Fibroblast of skin of abdomen (primary cell): ENCODE measurements at places on chromosomes 16 and 17.

DNA sequence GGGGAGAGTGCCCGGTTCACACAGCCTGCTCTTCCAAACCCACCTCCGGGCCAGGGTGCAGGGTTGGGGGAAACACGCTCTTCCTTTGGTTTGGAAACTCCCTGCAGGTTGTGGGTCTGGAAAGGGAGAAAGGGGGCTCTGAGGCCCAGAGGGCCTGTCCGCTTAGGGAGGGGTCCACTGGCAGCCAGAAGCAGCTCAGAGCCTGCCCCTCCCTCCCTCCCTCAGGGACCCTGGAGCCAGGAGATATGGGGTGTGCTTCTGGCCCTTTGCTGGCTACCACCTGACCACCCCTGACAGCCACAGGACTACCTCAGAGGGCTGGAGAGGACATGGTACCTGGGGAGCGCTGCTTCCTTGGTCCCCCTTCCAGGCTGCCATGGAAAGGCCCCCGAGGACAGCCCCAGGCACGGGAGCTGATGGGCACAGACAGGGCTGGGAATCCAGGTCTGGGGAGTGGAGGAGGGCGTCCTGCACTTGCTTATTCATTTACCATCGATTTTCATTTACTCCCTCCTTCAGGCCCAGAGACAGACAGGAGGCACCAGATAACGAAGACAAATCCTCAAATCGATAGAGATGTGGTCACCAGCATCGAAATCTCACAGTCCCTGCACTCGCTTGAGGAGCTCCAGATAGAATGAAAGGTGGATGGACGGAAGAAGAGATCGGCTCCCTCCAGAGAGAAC, 48.4 kb upstream of the DOC2B start:
- no peak for DNase-seq

GRCh38 chr17:34230342-34230741, 24.7 kb upstream of the CCL2 start:
- no peak for DNase-seq

DNA sequence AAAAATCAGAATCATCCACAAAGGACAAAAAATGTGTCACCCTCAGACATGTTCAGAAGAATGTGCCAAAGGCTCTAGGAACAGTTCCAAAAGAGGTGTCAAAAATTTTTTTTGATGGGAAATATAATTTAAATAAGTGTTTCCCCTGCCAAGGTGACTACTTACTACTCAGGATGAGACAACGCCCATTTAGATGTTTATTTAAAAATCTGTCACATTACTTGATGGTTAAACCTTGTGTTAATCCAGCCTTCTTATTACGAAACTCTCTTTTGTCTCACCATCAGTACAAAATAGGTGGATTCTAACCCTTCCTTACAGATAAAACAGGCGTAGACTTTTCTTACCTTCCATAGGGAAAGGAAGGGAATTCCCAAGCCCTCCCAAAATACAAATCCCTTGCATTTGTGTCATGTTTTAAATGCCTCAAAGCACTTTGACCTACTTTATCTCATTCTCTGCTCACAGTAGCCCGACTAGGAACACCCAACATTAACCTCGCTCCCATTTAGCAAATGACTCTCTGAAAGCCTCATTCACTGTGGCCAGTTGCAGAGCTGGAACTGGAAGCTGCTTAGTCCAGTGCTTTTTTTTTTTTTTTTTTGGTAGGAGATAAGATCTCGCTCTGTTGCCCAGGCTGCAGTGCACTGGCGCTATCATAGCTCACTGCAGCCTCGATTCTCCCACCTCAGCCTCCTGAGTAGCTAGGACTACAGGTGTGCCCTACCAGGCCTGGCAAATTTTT, 5.8 kb upstream of the GNA13 start:
- DNase-seq = no peak

- DNase-seq = no peak
Observed at GRCh38 chr17:71168053-71168741, 952.6 kb upstream of the SOX9 start.

DNA sequence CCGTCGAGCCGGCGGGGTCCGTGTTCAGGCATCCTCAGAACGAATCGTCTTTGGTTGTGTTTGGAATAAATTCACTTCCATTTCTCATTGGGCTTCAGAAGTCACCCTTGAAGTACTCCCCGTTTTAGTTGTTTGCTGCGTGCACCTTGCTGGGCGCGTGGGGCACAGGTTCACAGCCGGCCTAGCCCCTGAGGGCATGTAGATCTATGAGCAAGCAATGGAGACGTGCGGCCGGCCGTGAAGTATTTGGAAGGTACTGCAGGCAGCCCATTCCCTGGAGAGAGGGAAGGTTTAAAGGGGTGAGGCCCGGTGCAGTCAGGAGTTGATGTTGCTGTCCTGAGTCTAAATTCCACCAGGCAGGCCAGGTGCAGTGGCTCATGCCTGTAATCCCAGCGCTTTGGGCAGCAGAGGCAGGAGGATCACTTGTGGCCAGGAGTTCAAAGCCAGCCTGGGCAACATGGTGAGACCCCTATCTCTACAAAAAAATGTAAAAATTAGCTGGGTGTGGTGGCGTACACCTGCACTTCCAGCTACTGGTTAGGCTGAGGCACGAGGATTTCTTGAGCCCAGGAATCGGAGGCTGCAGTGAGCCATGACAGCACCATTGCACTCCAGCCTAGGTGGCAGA, 714 bp downstream of the ACSF3 start:
- no peak for DNase-seq

DNA sequence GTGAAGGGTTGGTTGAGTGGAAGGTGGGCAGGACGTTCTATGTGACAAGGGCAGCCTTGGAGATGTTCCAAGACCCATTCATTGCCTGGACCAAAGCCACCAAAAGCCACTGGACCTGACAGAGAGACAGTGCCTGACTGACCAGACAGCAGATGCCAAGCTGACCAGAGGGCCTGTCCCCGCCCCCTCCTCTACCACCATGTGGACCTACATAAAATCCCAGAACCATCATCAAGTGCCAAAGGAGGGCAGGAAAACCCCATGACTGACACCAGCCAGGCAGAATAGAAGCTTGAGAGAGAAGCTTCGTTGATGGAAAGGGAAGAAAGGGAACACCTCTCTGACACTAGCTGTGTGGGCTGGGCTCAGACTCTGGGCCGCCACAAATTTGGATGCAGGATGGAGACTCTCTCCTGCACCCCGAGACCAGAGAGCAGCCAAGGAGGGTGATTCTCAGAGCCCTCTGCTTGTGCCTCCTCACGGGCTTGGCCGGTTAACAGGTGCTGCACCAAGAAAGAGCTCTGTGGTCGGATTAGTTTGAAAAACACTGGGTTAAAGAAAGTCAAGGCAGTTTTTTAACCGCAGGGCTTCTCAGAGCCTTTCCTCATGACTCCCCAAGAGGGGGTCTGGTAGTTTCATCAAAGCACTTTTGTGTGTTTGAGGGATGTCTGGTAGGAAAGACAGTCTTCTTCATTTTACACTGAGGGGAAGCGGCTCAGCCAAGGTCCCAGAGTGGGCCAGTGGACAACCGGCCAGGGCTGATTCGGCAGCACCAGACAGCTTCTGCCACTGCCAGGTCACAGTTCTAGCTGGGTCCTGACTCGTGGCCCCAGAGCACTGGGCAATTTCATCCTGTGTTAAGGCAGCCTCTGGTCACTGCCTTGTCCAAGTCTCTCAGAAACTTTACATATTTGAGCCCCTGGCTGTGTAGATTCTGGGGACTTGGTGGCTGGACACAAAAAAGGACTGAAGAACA, 1.7 kb downstream of the TNFRSF13B start:
- DNase-seq = no peak

DNA sequence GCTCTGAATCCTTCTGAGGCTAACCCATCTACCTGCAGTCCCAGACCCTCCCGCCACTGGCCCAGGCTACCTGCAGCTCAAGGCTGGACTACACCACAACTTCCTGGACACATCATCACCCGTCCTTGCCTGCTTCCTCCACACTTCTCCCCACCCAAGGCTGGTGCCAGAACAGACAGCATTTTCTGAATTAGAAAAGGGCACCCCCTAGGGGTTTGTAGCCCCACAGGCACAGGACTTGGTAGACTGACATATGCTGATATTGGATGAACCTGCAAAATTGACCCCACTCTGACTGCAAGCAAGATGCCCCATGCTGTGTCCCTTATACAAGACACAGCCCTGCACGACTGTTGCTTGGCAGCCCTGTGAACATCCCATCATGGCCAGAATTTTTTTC, 271.5 kb upstream of the C16orf82 start:
- DNase-seq = no peak

- peak; percentile 88 for DNase-seq
Observed at GRCh38 chr17:62968445-62968923, 2.4 kb downstream of the TANC2 start.

- no peak for DNase-seq
Observed at GRCh38 chr17:82101767-82102679, 4.0 kb upstream of the FASN start.

GRCh38 chr16:88539652-88540345, 30.4 kb upstream of the ZC3H18 start:
- no peak for DNase-seq

DNA sequence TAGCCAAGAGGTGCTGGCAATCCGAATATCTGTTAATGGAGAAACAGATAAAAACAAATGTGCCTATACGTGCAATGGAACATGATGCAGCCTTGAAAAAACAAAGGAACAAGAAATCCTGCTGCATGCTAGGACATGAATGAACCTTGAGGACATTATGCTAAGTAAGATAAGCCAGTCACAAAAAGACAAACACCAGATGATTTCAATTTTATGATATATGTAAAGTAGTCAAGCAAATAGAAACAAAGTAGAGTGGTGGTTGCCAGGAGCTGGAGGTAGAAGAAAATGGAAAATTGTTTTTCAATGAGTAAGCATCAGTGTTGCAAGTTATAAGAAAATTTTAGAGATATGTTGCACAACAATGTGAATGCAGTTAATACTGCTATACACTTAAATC, 409.7 kb upstream of the CDH8 start:
- DNase-seq = peak; percentile 11

DNA sequence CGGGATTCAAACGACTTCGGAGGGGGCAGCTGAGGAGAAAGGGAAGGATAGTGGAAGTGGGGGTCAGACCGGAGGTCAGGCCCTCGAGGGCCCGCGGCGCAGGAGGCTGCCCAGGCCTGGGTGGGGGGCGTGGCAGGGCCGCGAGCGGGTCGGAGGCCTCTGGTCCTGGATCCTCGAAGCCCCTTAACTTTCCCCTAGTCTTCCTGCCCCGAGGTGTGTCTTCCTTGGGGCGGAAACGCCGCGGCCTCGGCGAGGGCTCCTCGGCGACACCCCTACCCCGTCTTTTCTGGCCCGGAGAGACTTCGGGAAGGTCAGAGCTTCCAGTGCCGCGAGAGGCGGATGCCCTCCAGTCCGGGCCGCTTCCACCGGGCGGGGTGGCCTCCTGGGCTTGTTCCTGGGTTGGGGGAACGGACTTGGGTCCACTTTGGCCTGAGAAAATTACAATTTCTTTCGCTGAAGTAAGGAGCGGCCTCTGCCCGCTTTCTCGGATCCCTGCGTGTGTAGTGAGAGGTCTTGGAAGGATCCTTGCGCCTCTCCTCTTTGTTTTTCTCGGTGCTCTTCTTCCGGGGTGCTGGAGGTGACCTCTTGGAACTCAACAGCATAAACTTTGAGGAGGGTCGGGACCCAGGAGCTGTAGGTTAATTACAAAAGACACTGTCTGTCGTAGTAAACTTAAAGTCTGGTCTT, 491 bp downstream of the IST1 start:
- DNase-seq = peak; percentile 32

DNA sequence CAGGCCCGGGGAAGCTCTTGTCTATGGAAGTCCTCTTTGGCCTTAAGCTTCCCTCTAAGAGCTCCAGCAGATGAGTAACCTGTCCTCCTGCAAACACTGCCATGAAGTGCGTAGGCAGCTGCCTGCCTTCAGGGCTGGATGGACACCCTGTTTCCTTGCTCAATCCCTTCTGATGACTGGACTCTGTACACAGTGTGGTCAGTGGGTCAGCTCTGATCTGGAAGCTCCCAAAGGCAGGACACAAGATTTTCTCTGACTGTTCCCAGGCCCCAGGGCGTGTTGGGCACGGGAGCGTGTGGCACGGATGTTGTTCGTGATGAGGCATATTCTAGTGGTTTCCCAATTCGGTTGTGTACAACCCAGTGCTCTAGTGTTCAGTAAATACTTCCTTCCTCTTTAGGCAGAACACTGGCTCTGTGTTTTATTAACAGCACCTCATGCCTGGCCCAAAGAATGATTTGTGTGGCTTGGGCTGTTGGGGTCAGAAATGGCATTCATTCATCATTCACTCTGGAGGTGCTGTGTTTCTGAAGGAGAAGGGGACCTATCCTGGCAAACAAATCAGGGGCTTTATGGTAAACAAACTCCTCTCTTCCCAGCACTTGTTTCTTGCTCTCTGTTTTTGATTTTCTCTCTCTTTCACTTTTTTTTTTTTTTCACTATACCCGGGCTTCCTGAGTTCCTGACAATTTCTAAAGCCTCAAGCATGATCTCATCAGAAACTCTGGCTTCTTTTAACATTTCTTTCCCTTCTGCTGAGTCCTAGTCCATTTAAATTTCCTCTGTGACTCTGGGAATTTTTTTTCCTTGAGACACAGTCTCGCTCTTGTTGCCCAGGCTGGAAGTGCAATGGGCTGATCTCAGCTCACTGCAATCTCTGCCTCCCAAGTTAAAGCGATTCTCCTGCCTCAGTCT, 12.0 kb upstream of the RNF157 start:
- DNase-seq = peak; percentile 35

GRCh38 chr16:29831490-29831889, 11.2 kb downstream of the MVP start:
- no peak for DNase-seq

DNA sequence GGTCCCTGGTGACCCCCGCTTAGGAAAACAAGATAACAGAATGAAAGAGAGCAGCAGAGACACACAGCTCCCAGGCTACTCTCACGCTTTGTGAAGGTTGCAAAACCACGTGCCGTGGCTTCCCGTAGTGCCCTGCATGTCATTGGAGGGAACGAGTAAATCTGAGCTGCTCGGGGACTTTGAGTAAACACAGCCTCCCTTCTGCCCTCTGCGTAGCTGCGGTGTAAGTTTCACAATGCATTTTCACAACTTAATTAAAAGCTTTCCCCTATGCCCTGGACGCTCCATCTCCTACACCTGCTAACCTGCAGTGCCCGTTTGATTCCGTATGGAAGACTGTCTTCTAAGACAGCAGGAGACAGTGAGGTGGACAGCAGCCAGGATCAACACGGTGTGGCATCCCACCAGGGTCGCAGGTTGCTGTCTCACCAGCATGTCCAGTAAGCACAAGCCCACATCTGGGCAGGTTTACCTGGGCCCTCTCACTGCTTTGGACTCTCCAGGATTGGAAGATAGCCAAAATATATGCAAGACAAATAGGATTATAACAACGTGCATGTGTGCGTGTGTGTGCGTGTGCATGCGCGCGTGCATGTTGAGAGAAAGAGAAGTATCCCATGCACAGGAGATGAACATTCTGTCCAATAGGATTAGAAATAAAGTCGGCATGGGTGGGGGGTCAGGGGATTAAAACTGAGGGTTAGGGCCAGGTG, 116.4 kb upstream of the RCVRN start:
- no peak for DNase-seq
